ENCODE measurements at places on chromosomes 13 and 19. TPM values are rescaled to one million over a fixed set of nuclear protein-coding genes. Genes with fewer than 3 reads are reported as not detected.

Gene LRRC25
- total RNA-seq: not detected

Gene FOXO1
- 31.1 TPM for total RNA-seq

Gene ZNF709
- 1.1 TPM for total RNA-seq

Gene IL12RB1
- total RNA-seq: under 0.01 TPM

Gene DNAJB1
- 129 TPM for total RNA-seq

Gene COX7A1
- total RNA-seq: not detected

Gene ZIC5
- total RNA-seq: not detected

Gene ZNF440
- total RNA-seq: 14.2 TPM

Gene ZNF729
- total RNA-seq: not detected

Gene FGF22
- not detected for total RNA-seq

Gene PTH2
- not detected for total RNA-seq

Gene DHDH
- total RNA-seq: 1.6 TPM

Gene DCLK1
- under 0.01 TPM for total RNA-seq

Gene MBD3L2
- not detected for total RNA-seq

Gene CCDC70
- total RNA-seq: not detected

Gene MTMR6
- 31.4 TPM for total RNA-seq

Gene ZNF541
- total RNA-seq: under 0.01 TPM

Gene OSCAR
- total RNA-seq: 1.0 TPM

Gene LIM2
- not detected for total RNA-seq

Gene PGLYRP1
- total RNA-seq: not detected

Gene TEX29
- not detected for total RNA-seq

Gene MIA
- total RNA-seq: 0.34 TPM

Measured in nasal cavity respiratory epithelium epithelial cell of viscerocranial mucosa (primary cell).